ENCODE measurements at places on chromosomes 7 and 10.
A peak's percentile ranks its signal among the peaks of the same experiment; 100 is the strongest.

DNA sequence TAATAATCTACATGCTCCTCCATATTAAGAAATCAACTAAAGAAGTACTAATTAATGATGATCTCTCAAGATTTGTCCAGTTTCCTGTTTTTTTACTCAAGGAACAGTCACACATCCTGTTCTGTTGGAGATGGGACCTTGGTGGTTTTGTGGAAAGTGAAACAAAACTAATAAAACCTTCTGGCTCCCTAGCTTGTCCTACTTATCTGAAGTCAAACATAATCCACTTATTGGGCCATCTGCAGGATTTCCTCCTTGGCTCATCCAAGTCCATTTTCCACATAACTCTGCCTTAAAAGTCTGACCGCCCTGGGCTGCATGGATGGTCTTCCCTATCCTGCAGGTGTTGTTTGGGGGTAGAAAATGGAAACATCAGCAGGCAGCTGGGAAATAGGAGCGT lies 39.4 kb upstream of the TARP start:
- DNase-seq: peak; percentile 42

DNA sequence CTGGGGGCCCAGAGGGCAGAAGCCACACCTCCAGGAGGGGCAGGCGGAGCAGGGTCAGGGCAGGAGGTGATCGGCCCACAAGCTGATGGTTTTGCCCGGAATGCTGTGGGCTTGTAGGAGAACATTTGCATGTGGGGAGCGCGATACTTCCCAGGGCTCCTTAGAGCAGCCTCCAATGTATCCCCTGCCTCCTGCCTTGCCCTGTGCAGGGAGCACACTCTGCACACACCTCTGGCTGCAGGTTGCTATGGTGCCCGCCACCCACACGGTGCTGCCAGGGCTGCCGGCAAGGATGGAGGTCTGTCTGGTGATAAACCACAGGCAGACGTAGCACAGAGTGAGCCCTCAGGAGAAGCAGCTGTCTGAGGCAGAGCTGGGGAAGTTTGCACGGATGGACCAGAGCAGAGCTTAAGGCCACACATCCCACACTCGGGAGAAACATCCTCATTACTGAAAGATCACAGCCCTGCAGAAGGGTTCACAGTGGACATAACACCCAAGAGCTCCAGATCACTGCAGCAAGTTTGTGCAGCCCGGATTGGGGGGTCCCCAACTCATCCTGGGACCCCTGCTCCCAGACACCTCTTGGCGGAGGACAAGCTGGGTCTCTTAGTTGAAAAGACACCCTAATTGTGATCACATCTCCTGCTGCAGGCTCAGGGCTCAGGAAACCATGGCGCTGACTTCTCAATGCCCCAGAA lies 41.8 kb downstream of the VIPR2 start:
- no peak for DNase-seq

- DNase-seq: peak; percentile 24
Measured at GRCh38 chr10:22704942-22705341, 9.4 kb downstream of the PIP4K2A start.

GRCh38 chr7:36521911-36522310 lies 132.2 kb downstream of the ANLN start:
- DNase-seq: no peak

GRCh38 chr7:20329389-20330238 lies 1.1 kb upstream of the ITGB8 start:
- DNase-seq: peak; percentile 88

DNA sequence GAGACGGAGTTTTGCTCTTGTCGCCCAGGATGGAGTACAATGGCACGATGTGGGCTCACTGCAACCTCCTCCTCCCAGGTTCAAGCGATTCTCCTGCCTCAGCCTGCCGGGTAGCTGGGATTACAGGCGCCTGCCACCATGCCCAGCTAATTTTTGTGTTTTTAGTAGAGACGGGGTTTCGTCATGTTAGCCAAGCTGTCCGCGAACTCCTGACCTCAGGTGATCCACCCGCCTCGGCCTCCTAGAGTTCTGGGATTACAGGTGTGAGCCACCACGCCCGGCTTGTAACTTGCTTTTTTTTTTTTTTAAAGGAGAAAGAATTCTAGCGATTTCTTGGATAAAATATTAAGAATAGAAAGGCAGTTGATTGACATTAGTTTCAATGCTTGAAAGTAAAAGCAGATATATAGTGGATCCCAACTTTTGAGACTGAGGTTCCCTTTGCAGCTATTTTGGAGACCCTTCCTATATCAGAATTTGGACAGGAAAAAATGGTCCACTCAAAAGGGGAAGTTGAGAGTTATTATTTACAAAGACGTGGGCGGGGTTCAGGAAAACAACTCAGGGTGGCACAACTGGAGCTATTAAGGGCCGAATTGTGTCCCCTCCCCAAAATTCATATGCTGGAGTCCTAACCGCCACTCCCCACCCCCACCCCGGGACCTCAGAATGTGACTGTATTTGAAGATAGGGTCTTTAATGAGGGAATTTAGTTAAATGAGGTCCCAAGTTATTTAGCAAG lies 1.3 kb upstream of the ERCC6 start:
- DNase-seq: peak; percentile 60

- no peak for DNase-seq
Measured at GRCh38 chr7:22419488-22419887, 62.5 kb upstream of the RAPGEF5 start.
